ENCODE measurements at places on chromosomes 5 and 9.

- no peak for DNase-seq
Measured at GRCh38 chr9:96555567-96556386, 63.9 kb downstream of the CDC14B start.

DNA sequence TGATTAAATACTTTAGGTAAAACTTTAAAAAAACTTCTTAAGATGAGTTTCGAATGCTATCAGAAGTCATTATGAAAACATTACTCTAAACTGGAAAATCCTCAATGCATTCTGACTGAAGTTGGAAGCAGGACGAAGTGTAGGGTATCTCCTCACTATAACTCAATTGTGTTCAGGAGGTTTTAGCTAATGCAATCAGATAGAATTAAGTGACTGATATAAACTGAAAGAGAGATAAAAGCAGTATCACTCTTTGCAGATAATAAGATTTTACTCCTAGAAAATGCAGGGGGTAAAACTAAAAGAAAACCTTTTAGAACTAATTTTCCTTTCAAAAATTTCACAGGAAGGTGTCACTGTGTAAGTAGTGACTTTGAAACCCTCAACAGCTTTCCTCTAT is 22.1 kb downstream of the TAS2R1 start:
- no peak for DNase-seq

DNA sequence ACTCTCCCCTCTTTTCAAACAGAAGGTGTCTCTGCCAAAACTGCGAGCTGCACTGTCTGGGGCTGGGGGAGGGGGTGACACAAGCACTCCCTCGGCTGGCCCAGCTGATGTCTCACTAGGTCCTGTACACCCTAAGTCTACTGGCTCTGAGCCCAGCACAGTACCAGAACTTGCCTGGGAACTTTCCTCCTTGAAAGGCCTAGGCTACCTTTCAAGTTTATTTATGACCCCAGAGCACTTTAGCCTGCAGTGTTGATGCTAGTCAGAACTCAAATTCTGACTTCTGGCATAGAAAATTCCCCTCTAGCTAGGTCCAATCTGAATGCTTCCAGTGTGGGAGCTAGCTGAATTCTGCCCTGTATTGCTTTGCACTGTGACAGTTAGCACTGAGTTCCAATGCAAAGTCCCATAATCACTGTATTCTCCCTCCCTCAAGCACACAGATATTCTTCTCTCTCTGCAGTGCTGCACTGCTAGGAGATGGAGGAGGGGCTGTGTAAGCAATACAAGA is 10.5 kb downstream of the LURAP1L start:
- DNase-seq, result no peak

DNA sequence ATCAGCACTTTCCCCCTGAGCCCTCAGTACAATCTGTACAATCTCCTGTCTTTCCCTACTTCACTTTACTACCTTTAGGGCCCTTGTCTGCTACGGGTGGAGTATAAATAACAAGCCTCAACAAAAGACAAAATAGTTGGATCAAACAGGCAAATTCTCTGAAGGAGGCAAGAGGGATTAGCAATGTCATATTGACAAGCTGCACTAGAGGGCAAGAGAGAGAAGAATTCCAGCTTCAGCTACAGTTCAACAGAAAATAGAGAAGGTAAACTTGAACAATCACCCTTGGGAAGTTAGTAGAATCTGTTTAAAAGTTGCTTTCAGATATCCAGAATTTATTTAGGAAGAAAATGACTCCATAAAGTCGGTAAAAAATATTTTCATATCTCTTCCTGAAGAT is 68.4 kb upstream of the IZUMO3 start:
- DNase-seq, result no peak

DNA sequence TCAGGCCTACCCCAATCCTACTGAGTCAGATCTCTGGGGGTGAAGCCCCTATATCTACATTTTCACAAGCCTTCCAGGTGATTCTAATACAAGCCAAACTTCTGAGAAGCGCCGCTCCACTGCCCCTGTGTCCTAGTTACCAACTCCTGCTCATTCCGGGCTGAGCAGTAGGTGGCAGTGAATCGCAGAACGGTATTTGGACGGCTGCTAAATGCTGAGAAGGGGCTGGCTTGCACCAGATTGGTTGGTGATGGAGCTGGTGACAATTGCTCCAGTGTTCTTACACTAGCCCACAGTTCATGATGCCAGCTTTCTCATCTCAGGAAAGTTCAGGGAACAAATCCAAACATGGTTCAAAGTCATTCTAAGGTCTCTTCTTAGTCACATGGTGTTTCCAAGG is 31.1 kb upstream of the FGF1 start:
- no peak for DNase-seq

DNA sequence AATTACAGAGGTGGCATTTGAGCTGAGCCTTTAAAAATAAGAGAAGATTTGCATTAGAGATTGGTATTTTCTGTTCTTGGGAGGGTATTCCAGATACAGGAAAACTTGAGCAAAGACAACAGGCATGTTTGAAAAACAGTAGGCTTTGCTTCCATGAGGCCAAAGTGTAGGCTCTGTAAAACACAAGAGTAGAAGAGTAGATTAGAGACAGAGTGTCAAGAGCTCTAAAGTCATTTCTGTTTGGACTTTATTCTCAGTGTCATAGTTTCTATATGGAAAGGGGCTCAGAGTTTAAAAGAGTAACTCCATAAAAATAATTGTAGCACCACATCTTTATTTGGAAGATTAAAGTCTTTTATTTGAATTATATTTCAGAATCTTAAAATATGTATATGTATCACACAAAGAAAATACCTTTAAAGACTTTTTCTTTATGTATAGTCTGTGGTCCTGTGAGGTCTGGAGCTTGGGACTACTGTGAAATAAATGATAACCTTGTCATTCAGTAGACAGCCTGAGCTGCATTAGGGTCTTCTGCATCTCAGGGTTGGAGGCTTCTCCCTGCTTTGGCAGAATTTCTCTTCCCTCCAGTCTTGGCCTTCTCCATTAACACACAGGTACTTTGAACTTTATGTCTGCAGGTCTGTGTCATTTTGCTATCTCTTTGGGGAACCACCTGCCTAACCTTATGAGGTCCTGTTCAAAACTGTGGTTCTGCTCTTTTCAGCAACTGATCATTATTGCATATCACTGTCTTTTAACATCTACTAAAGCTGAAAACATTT is 73.6 kb downstream of the ZSWIM6 start:
- no peak for DNase-seq

GRCh38 chr9:34001298-34001697 is 47.4 kb downstream of the UBAP2 start:
- DNase-seq, result no peak

GRCh38 chr5:100788417-100788816 is 114.7 kb downstream of the ST8SIA4 start:
- DNase-seq, result no peak

GRCh38 chr5:38979535-38979934 is 94.7 kb downstream of the RICTOR start:
- DNase-seq, result no peak

GRCh38 chr9:115192835-115193525 is 75.0 kb upstream of the TNC start:
- no peak for DNase-seq

GRCh38 chr5:51395666-51396356 is 12.6 kb downstream of the ISL1 start:
- DNase-seq, result no peak

DNA sequence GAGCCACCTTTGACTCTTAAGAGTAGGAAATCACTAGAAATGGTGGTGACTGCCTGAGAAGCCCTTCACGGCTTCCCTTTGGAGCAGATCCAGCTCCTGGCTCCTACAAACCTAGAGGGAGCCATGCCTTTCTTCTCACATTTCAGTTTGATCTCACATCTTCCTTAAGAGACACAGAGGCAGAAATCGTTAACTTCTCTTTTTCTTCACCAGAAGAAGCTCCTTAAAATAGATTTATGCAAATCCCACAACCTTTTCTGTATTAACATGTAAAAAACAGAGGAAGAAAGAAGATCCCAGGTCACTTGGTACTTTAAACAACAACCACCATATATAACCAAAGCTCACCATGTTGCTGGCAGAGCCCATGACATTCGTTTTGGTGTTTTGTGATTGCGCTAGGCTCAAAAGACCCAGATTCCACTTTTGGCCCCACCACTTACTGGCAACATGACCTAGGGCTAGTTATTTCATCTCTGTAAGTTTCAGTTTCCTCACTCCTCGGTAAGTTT is 29.6 kb downstream of the PAX5 start:
- peak; percentile 73 for DNase-seq

- DNase-seq, result no peak
Measured at GRCh38 chr5:181205761-181206649, 1.0 kb upstream of the TRIM7 start.

Measured in NCI-H2029 (cell line).